Liver (tissue), 10 donors: ENCODE measurements at places on chromosomes 4 and X.
A peak's percentile ranks its signal among the peaks of the same experiment; 100 is the strongest.

DNA sequence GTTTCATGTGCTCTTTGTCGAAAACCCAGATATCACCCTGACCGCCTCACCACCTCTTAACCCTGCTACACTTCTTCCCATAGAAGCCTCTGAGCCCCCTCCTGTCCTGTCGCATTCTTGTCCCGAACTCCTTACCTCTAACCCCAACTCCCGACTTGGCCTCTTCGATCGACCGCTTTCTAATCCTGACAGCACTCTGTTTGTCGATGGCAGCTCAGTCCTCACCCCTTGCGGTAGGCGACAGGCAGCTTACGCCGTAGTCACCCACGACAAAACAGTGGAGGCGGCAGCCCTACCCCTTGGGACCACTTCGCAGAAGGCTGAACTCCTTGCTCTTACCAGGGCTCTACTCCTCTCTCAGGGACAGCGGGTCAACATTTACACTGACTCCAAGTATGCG, 961.7 kb downstream of the RPA4 start:
- no peak for DNase-seq

DNA sequence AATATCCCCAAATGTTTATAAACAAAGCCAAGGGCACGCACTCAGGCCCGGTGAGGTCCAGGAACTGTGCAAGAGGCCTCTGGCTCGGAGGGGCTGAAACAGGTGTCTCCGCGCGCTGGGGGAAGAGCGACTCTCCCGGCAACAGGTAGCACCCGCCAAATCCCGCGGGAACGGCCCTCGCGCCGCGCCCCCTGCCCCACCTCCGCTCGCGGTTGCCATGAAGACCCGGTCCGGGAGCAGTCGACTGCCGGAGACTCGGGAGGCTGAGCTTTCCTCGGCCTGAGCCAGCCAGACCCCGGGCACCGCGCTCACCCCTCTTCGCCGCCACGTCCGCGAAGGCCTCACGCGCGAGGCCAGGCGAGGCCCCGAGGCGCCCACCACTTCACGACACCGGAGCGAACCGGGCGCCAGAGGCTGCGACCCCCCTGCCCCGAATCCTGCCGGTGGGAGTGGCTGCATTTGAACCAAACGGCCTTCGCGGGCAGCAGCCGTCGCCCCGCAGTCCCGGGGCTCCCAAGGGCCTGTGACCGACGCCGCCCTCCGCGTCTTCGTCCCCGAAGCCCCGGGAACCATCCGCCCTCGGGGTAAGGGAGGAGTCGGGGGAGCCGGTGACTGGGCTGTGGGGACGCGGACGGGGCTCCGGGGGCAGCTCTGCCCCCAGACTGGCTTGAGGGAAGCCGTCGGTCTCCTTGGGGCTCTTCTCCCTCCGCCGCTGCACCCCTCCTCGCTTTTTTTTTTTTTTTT, at the start of gene NSUN7:
NSUN7 (plus strand) TSS at position 239 of the 744 bp plus-strand sequence. CDS start 739 bp downstream, outside the sequence.
- peak; percentile 70 for DNase-seq

DNA sequence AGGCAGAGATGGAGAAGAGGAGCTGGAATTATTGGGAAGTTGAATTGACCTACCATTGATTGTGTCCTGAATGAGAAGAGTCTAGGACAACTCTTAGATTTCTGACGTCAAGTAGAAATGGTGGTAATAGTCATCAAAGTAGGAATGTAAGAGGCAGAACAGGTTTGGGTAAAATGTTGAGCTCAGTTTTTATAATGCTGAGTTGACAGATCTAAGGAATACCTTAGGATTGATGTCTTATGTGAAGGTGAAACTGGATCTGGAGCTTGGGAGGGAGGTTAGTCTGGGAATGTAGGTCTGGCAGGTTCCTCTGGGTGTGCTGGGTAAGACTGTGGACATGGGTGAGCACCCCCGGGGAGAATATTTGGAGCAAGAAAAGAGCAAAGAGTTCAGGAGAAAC, 31.9 kb downstream of the JADE1 start:
- no peak for DNase-seq

DNA sequence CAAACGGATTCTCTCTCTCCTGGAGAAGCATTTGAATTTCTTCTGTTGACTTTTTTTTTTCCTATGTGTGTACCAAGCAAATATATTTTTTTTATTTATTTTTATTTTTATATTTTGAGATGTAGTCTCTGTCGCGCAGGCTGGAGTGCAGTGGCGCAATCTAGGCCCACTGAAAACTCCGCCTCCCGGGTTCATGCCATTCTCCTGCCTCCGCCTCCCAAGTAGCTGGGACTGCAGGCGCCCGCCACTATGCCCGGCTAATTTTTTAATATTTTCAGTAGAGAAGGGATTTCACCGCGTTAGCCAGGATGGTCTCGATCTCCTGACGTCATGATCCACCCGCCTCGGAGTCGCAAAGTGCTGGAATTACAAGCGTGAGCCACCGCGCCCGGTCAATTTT, 549.5 kb upstream of the GNPDA2 start:
- no peak for DNase-seq

GRCh38 chr4:151418385-151418784, 9.4 kb downstream of the FHIP1A start:
- no peak for DNase-seq
